GM04503 (cell line): ENCODE measurements at places on chromosomes 2 and 18.

DNA sequence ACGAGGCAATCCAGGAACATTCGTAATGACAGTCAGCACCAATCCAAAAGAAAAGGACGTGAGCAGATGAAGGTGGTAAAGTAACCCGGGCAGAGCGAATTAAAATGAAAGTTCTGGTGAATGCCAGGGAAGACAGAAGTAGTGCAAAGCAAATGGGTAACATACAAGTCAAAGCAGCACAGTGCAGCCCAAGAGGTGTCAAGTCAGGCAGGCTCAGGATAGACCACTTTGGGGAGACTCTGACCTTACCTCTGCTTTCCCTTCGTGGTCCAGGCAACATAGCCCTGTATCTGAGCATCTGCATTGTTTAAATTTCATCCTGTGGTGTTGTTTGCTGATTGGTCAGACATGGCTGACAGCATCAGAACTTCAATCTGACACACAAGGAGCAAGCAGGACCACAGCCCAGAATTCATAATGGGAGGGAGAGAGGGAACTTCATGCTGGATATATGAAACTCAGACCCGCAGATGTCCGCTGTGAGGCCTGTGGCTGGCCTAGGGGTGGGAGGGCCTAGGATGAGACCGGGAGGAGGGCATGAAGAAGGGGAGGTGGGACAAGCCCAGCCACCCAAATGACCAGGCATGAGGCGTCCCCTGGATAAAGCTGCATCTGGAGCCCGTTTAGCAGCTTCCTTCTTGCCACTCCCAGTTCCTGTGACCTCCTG, 285.7 kb downstream of the TCF4 start:
- peak; percentile 27 for DNase-seq

DNA sequence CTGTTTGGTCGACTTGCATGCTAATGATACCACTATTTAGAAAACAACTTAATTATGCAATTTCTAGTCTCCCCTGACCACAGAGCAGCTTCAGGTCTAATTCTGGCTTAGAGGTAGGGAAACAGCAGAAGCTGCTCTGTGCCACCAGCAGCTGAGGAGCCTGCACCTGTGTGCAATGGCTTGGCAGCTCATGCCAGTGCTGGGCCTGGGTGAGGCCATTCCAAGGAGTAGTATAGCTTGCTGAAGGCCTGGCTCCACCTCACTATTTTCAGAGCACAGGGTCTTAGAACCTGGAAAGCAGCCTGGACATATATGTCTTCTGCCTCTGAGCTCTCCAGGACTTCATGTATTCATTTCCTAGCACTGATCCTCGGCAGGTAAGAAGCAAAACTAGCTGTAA, 62.8 kb downstream of the SPRED2 start:
- no peak for DNase-seq

GRCh38 chr18:74368901-74369705, 53.5 kb downstream of the C18orf63 start:
- no peak for DNase-seq

DNA sequence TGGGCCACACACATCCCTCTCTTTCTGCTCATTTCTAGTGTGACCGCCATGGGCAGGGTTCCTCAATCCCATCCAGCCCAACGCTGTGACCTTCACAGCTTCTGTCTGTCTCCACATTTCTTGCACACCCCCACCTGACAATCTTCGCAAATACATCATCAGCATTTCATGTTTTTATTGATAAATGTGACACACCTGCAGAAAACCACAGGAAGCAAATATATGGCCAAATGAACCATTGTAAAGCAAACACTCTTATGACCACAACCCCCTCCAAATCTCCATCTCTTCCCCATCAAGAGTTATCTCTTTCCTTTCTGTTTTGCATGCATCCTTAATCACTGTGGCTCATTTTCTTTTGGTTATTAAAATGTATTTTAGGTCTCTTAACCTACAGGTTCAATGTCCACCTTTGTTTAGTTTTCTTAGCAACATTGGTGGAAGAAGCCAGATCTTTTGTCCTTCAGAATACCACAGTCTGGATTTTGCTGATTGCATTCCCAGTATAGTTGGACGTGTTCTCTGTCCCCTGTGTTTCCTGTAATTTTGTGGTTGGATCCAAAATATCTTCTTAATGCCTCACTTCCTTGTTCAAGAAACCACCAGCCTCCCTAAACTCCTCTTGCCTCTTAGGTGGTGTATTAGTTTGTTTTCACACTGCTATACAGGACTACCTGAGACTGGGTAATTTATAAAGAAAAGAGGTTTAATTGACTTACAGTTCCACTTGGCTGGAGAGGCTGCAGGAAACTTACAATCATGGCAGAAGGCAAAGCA, 9.8 kb upstream of the NCK2 start:
- peak; percentile 46 for DNase-seq

- DNase-seq = no peak
Observed at GRCh38 chr2:11745613-11746375, 638 bp upstream of the LPIN1 start.

GRCh38 chr2:21037671-21038108, 6.2 kb downstream of the APOB start:
- DNase-seq = no peak

DNA sequence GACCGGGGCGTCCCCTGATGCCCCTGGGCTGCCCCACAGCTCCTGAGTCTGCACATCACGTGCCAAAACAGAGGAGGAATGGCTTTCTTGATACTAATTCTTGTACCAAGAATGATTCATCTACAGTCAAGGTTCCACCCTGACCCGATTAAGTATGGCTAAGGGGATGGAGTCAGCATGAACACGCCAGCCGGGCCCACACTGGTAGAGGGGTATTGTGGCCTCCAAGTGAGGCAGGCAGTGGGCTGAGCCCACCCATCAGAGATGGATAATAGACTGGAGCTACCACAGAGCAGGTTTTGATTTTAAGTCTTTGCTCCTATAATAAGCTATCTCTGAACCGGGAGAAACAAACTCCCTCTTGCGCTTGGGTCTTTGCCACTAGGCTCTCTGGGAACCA, 17.9 kb upstream of the GNAL start:
- no peak for DNase-seq

GRCh38 chr2:66084948-66085590, 349.9 kb upstream of the MEIS1 start:
- no peak for DNase-seq

DNA sequence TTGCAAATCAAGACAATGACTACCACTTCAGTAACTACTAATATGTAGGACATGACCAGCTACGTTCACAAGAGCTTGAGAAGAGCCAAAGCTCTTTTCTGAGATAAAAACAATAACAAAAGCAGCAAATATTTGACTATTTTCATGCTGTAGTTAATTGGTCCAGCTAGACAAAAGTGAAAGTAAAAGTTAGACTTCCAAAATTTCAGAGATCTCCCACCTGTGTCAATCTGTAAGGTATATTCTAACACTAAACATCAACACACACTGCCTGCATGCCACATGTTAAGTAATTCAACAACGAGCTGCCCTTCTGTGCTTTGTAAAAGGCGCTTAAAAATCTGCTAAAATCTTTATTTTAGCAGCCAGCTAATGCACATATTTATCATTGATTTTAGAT, 185.9 kb downstream of the SLC39A10 start:
- DNase-seq = no peak

GRCh38 chr2:172965433-172966212, 110.0 kb upstream of the MAP3K20 start:
- DNase-seq = no peak

DNA sequence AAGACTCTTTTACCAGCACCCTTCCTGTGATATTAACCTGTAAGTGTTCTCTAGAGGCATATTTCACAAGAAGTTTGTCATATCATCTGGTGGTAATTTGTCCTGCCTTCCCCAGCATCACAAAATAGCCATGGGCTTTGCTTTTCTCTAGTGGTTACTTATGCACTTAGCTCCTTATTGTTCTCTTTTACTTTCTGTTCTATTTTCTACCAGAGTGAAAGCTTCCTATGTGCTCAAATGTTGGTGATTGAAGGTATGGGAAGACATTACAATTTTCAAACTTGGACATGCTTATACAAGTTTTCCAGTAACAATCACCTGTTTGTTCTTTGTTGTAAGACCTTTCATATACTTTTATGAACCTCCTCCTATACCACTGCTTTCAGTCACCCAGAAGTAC, 87.0 kb upstream of the KCNH7 start:
- DNase-seq = no peak
